Inflammatory macrophage treated with lipopolysaccharide for 1 hour (primary cell): ENCODE measurements at places on chromosomes 7 and 10.
A peak's percentile ranks its signal among the peaks of the same experiment; 100 is the strongest.

DNA sequence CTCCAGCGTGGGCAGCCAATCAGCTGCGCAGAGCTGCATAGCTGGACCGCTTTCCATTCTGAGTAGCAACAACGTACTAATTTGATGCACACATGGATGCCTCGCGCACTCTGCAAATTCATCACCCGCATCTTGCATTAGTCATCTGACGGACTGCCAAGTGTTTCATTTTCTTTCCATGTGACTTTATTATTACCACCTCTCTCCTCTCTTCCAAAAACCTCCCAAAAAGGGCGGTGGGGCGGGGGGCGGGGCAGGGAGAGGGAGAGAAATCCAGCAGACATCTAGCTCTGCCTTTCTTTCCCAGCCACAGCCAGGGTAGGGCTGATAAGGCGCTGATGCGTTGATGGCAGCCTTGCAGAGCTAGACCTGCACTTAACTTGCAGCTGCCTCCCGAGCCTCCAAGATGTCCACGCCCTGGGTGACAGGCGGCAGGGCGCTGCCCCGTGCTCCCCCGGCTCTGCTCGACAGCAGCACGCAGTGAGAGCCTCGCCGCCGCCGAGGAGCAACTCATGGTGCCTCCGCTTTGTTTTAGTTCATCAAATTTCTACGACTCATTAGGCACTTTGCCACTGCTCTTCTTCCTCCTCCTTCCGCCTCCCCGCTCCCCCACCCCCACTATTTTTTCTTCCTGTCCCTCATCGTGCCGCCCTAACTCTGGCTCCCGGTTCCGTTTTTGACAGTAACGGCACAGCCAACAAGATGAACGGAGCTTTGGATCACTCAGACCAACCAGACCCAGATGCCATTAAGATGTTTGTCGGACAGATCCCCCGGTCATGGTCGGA, 147.3 kb downstream of the CELF2 start:
- DNase-seq: peak; percentile 74

DNA sequence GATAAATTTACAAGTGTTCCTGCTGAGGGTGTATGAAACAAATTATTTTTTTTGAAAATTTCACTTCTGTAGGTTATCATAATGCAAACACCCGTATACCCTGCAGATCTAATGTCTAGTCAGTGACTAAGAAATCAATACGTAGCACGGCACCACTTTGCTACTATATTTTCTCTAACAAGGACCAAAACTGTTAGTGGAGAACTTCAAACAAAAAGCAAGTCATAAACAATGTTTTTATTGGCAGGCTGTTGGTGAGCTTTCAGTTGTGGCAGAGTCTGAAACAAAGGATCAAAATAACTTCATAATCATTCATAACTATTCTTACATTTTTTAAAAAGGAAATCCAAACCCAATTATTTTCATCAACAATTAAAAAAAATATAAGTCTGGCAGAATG, 11.8 kb downstream of the SEM1 start:
- no peak for DNase-seq

DNA sequence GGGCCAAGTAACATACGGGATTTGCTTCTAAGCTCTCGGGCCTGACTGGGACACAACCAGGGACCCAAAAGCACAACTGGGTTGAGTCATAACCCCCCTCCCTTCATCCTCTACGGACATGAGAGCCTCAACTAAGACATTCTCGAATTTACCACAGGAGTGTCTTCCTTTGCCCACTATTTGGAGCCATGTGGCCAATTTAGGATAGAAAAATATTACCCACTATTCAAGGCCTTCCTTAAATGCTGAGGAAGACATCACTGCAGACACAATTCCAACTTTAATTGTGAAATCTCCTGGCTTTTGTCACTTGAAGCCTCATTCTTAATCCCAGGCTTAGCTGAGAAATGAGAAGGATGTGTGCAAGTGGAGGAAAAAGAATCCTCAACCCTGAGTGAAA, 11.8 kb downstream of the CTBP2 start:
- no peak for DNase-seq

DNA sequence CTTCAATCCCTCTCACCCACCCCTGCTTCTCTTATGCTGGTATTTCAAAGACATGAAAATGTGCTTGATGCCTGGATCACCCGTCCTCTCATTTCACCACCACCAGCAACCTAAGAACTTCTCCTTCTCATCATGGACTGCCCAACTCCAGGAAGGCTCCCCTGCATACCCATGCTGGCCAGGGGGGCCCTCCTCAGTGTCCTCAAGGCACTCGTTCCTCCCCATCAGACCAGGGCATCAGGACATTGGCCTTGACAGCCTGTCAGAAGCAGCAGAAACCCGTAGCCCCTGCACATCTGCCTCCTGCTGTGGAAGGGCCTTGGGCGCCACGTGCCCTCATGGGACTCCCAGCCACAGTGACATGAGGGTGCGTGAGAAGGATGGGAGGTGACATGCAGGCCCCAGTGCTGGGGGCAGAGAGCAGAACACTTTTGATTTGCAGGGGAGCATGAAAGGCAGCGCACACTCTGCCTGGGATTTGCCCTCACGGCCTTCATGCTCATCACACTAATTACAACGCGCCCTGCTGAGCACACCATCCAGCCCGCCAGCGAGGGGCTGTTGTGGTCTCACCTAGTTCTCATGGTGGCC, 1.9 kb upstream of the HSPA12A start:
- DNase-seq: no peak

GRCh38 chr10:132208462-132209050, 21.8 kb downstream of the DPYSL4 start:
- no peak for DNase-seq

DNA sequence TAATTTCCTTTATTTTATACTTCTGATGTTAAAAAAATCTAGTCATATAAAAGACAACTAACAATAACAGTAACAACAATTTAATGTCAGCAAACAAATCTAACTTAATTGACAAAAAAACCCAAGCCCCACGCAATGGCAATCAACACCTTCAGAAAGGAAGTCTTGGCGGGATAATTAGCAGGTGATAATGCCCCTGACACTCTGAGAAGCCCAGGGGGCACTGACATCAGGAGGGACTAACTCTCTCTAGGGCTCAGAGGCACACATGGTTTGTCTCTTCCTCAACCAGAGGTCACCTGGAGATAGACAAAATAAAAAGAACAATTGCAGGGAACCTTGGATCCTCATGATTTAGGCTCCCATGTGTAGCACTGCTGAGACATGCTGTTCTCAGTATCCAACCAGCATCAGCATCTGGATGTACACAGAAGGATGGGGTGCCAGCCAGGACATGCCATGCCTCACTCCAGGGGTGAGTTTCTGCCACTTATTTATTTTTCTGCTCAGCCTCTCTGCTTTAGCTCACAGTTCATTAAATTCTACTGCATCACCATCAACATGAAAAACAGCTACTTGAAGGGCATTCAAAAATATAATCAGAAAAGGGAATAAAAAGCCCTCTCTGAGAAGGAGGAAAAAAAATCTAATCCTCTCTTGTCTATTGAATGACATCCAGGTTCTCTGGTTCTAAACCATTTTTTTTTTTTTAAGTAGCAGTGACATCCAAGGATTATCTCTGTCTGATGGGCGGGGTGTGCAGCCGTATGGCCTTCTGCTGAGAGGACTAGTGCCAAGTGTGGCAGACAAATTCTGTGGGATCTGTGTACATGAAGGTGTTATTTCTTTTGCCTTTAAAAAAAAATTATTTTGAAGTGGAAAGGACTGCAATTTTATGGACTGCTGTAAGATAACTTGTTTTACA, 96.3 kb downstream of the ATXN7L1 start:
- no peak for DNase-seq

DNA sequence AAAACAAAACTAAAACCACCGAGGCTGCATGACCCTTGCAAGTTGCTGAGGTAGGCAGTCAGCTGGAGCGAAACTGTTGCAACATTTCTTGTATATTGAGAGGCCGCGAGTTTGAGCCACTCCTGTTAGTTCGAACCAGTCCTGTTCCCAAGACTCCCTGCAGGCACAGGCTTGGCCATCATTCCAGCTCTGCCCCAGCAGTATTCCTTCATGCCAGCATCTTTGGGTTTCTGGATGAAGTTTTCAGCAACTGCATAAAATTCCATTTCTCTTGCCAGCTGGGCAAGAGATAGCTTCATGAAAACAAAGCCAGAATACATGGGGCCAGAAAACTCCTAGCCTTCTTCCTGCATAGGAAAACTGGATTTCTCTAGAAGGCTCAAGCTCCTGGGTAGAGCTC, 207.6 kb downstream of the FRMD4A start:
- DNase-seq: no peak

GRCh38 chr7:157713591-157713990, 376.8 kb downstream of the DNAJB6 start:
- no peak for DNase-seq
